T-helper 2 cell treated with Interferon-gamma antibody and Interleukin-4, amounts not matched to agents 5 μg/mL and 100 μg/mL, for 36 hours (primary cell): ENCODE measurements at places on chromosomes 2 and 18.
A peak's percentile ranks its signal among the peaks of the same experiment; 100 is the strongest.

GRCh38 chr18:23207994-23208393, 72.7 kb downstream of the CABLES1 start:
- DNase-seq: no peak

GRCh38 chr2:74228772-74229171, 30.4 kb downstream of the MTHFD2 start:
- DNase-seq: no peak

DNA sequence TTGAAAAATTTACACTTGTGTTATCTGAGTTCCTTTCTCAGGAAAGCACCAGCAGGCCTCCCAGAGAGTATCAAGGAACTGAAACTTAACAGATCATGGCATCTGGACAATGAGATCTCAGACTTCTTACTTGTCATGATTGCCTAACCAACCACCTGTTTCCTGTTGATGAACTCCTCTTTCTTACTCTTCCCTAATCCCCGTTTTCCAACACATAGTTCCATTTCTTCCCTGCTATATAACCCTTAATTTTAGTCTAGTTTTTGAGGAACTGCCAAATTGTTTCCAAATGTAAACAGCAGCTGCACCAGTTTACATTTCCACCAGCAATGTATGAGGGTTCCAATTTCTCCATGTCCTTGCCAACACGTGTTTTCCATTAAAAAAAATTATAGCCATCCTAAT, 6.1 kb upstream of the FAM171B start:
- no peak for DNase-seq

DNA sequence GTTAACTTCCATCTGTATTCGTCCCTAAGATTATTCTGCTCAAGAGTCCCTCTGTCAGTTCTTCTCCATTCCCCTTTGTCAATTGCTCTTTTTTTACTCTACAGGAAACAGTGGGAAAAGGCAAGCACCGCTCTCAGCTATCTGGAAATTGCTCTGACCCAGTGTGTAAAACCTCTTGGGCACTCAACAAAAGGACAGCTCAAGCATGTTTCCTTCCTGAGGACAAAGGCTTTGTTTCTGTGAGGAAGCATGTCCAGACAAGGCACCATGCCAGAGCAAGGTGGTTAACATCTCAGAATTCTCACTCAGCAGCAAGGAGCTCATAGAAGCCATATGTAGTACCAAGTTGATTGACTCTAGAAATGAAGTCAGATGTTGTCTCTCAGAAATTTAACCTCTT, 735.6 kb downstream of the TSN start:
- DNase-seq: no peak

DNA sequence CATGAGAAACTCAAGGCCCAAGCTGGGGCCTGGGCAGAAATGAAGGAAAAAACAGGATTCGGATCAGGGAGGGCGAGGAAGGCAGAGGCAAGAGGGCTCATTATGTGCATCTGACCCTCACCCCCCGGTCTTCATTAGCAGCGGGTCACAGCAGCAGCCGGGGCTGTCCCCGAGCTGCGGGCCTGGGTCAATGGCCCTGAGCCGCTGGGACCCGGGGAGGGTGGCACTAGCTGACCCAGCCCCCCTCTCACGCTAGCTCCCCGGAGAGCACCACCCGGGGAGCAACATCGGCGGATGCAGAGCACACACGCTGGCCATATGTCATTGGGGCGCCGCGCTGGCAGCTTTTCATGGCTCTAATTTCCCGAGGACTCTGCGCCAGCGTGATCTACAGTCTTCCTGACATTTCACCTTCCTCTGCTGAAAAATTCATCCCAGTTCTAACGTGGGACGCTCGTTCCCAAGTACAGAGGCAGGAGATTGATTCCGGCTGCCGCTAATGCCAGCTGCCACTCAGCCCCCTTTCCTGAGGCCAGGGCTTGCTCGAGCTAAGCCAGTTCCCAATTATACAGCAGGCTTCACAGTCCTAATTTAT, 63.7 kb downstream of the EIPR1 start:
- no peak for DNase-seq

- no peak for DNase-seq
These were observed 292.4 kb downstream of the TRIB2 start for GRCh38 chr2:13009027-13009642.

DNA sequence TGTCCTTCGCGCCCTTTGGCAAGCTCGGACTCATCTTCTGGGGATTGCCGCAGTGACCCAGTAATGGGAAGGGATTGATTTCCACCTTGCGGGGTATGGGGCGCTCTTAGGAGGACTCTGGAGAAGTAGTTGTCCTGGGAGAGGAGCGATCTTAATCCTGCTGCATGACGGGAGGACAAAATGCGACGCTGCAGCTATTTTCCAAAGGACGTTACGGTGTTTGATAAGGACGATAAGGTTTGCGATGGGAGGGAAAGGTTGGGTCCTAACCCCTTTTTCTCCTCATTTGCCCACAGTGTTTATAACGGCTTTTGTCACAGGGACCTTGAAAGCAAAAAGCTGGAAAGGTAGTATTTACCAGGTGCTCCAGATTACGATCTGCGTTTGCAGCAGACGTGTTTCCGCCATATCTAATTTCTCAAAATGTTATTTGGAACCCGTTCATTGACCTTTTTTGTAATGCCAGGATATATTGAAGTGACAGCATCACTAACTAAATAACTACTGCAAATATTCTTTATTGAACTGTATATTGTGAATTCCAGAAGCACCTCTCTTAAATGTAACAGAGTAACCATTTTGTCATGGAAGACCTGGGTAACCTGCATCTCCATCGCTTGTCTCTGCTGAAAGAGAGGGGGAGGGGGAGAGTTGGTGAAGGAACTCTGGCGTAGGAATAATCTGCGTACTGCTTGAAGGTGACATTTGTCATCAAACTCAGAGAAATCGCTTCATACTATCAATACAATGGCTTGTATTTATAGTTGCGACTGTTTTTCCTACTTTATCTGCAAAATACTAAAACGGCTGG, 590 bp downstream of the MDH1 start:
- peak; percentile 5 for DNase-seq

- DNase-seq: peak; percentile 55
These were observed 280.7 kb upstream of the HNRNPA3 start for GRCh38 chr2:176931588-176932563.

DNA sequence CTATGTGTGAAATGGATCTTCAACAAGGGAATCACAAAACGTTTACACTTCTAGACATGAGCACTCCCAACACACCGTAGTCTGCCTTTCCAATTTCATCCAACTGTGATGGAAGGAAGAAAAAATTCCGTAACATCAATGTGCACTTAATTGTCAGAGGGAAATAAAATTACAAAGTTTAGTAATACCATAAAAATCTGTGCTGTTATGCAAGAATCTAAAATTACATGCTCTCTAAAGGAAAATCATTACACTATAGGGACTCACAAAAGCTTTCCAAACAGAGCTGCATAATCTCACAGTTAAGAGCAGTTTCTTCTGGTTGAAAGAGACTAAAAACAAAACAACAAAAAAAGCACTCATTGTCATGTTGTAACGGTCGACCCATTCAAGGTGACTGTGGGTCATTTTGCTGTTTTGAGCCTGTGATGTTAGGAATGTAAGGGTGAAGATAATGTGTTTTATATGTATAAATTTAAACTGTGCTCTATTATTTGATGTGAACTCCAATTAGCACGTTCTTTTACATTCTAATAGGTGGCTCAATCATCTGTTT, 698.0 kb downstream of the TDRD15 start:
- DNase-seq: no peak

GRCh38 chr2:189411860-189412259, 29.4 kb upstream of the WDR75 start:
- DNase-seq: no peak

DNA sequence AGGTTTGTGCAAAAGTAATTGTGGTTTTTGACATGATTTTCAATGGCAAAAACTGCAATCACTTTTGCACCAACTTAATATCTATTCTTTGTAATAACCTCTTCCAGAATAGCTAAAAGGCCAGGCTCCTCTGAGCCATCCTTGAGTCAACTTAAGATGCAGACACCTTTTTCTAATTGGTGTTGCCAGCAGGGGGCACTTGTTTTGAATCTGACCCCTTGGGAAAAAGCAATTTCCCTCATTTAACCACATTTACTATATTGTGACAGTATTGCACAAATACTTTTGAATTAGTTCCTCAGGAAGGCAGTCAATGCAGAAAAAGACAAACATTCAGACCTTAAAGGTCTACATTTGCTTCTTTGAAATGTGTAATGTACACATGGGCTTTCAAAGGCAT, 78.6 kb upstream of the GALNT5 start:
- DNase-seq: no peak

DNA sequence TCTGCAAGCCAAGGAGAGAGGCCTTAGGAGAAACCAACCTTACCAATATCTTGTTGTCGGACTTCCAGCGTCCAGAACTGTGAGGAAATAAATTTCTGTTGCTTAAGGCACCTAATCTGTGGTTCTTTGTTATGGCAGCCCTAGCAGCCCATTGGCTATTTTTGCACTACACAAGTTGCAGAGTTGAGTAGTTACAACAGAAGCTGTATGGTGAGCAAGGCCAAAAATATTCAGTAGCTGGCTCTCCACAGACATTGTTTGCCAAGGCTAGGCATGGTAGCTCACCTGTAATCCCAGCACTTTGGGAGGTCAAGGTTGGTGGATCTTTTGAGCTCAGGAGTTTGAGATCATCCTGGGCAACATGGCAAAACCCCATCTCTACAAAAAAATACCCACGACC, 27.1 kb upstream of the SCYGR1 start:
- DNase-seq: no peak

DNA sequence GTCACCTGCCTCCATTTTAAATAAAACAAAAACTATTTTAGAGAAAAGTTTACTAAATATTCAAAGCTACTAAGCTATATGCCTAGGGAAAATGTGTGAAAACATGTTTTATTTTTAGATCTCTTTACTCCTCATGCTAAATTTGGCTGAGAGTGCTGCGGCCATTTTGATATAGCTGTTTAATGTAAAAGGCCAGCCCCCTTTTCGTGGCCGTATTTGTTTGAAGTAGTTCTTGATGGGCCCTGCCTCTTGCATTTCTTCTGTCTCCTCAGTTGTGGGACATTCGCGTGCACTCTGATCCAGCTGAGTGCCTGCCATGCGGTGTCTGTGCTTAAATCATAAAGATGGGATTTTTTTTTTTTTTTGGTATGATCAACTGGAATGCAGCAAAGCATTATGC, 64.0 kb downstream of the ZNF407 start:
- DNase-seq: no peak

- no peak for DNase-seq
These were observed 2.6 kb upstream of the KRCC1 start for GRCh38 chr2:88058191-88058590.

DNA sequence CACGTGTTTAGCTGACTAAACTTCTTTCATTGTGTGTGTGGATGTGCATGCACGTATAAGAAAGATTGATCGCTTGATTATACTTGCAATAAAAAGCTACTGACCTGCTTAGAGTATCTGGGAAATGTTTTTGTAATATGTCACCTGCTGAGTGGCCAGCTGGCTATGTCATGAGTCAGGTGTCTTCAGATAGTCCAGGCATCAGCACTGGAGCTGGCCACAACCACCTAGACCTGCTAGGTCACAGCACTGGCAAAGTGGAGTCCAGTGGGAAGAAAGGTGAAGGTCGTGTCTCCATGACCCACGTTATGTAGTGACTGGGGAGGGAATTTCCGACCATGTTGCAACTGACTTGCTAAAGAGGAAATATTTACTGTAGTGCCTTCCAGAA, 147.0 kb downstream of the ESCO1 start:
- no peak for DNase-seq

DNA sequence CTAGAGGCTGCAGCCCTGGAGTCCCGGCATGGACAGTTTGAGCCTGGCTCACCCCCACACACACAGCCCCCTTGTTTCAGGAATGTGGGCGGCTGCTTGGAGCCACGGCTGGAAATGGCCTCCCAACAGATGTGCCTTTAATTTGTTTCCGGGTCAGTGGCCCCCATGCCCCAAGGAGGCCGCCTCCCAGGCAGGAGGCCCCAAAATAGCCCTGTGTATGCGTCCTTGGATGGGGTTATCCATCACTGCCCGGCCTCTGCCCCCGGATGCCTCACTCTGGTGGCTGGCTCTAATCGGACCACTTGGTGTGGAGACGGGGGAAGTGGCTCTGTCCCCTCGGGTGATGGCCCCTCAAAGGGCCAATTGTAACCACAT, 151.9 kb upstream of the MYCN start:
- no peak for DNase-seq

DNA sequence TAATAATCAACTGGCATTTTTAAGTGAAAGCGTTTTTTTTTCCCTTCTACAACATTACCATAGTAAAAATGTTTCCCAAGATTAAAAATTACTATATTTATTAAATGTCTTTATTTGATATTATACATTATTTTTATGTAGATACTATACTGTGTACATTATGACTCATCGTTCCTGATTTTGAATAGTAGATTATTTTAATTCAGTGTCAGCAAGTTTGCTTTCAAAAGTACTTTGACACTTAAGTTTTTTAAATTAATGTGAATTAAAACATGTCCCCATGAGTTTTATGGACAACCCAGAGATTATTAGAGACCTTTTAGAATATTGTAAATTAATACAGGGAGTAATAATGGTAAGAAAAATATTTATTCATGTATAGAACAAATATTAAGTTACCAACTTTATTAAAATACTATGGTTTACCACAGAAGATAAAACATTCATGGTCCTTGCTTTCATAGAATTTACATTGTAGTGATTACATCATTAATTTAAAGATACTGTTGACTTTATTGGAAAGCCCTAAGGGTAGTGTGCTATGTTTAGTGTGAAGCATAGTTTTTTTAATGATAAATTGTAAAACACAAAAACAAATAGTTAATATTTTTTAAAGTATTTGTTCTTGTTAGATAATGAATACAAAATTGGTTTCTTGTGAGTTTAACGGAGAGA, 21.9 kb downstream of the DYNC1I2 start:
- no peak for DNase-seq

- no peak for DNase-seq
These were observed 43.5 kb upstream of the ID2 start for GRCh38 chr2:8638327-8638726.

DNA sequence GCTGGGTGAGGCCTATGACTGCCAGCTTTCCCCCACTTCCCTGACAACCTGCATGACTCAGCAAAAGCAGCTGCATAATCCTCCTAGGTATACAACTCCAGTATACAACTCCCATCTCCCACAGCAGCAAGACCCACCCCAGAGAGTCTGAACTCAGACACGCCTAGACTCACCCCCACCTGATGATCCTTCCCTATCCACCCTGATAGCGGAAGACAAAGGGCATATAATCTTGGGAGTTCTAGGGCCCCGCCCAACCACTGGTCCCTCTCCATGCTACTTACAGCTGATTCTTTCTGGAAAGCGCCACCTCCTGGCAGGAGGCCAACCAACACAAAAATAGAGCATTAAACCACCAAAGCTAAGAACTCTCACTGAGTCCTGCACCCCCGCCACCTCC, 296.5 kb downstream of the DCC start:
- DNase-seq: no peak

- DNase-seq: no peak
These were observed 109.9 kb downstream of the SLC4A3 start for GRCh38 chr2:219737270-219737691.

- no peak for DNase-seq
These were observed 11.1 kb upstream of the MYL12A start for GRCh38 chr18:3236470-3236869.

- DNase-seq: no peak
These were observed 76.4 kb upstream of the CYRIA start for GRCh38 chr2:16742026-16742425.

- no peak for DNase-seq
These were observed 35.8 kb downstream of the HIBCH start for GRCh38 chr2:190283783-190284182.
